ENCODE measurements at places on chromosomes 3 and 15. TPM values are rescaled to one million over a fixed set of nuclear protein-coding genes. Genes with fewer than 3 reads are reported as not detected.

ADAMTS9 gene
- total RNA-seq: 0.77 TPM

PRTG gene
- total RNA-seq: under 0.01 TPM

SH2D7 gene
- not detected for total RNA-seq

CYP19A1 gene
- total RNA-seq: not detected

TRIM42 gene
- total RNA-seq: not detected

DGKG gene
- not detected for total RNA-seq

ATP13A3 gene
- total RNA-seq: 171 TPM

CD96 gene
- not detected for total RNA-seq

SV2B gene
- 0.26 TPM for total RNA-seq

CIP2A gene
- 0.79 TPM for total RNA-seq

Data from bronchial epithelial cell (primary cell).